ENCODE measurements at places on chromosomes 2 and 18. TPM values are rescaled to one million over a fixed set of nuclear protein-coding genes. Genes with fewer than 3 reads are reported as not detected.

DNA sequence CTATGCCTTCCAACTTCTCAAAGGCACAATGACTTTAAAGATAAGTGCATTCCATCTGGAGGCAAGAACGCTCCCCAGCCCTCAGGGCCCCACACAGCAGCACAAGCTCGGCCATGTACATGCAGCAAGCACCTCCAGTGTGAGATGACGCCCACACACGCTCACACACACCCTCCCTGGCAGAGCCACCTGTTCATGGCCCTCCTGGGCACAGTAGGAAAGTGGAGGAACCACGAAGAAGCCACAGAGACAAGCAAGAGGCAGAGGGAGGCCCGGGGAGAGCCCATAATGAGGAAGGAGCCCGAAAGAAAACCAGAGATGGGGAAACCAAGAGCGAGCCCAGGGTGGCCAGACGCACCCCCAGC lies 21.7 kb downstream of the BIN1 start:
- peaks cover 9% of the 10 kb centered on the region for H3K27me3 ChIP-seq
- peaks cover 36% of the 10 kb centered on the region for H3K4me1 ChIP-seq
- H3K4me3 ChIP-seq, result no peak overlapping the region
- no peaks in the 10 kb centered on the region for H3K36me3 ChIP-seq
- peak overlapping the region; percentile 79 for H3K27ac ChIP-seq

Gene FAM161A
- 4.1 TPM for total RNA-seq

Gene TMEM247
- total RNA-seq, result not detected

- no peak for DNase-seq
- H3K27ac ChIP-seq, result peak overlapping the region; percentile 91
- H3K4me3 ChIP-seq, result no peak overlapping the region
- peaks cover 76% of the 10 kb centered on the region for H3K4me1 ChIP-seq
These were observed 4.5 kb downstream of the PCBP1 start for GRCh38 chr2:70091816-70092215.

Gene IL18RAP
- 4.6 TPM for total RNA-seq

- no peak overlapping the region for H3K4me3 ChIP-seq
- DNase-seq, result peak; percentile 21
- no peaks in the 10 kb centered on the region for H3K36me3 ChIP-seq
These were observed 2.6 kb upstream of the KRCC1 start for GRCh38 chr2:88058191-88058590.

Gene CRYGD
- total RNA-seq, result not detected

DNA sequence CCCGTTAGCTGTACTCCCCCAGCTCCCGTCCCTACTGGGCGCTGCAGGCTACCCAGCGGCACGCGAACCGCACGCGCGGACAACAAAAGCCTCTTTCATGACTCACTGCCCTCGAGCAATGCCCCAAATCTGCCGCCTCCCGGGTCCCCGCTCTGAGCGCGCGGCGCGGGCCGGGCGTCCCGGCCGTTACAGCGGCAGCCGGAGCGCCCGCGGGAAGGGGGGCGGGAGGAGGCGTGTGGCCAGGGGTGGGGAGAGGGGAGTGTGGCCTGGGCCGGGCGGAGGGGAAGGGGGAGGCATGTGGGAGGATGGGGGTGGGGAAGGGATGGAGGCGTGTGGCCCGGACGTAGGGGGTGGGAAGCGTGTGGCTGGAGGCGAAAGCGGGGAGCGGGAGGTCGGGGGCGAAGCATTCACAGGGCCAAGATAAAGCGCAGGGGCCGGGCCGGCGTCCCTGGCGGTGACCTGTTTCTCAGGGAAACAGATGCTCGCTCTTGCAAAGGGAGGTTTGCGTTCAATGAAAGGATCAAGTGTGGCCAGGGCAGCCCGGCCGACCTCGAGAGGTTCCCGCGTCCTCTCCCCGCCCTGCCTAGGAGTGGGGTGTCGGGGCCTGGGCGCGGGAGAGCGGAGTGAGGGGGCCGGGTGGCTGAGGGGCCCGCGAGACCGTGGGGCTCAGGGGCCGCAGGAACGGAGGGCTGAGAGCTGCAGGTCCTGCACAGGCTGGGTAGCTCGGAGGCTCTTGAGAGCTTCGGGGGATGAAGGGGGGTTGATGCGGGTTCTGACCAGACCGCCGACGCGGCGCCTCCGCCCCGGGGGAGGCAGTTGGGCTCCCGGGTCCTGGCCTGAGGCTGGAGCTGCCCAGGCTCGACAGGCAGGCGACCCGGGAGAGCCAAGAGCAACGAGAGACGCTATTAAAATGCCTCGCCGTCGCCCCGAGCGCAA lies 3.5 kb upstream of the NEUROD1 start:
- H3K27ac ChIP-seq, result no peak overlapping the region
- H3K4me1 ChIP-seq, result peaks cover 10% of the 10 kb centered on the region
- no peaks in the 10 kb centered on the region for H3K36me3 ChIP-seq

- no peak overlapping the region for H3K27ac ChIP-seq
- peaks cover 34% of the 10 kb centered on the region for H3K36me3 ChIP-seq
- peaks cover 6% of the 10 kb centered on the region for H3K4me1 ChIP-seq
- no peak for DNase-seq
- H3K4me3 ChIP-seq, result no peak overlapping the region
These were observed 3.3 kb downstream of the TAF1B start for GRCh38 chr2:9846554-9846953.

Gene DYNAP
- total RNA-seq, result not detected

Gene DSG1
- total RNA-seq, result not detected

Gene ZNF521
- 1.8 TPM for total RNA-seq

Gene PARD3B
- total RNA-seq, result 0.92 TPM

DNA sequence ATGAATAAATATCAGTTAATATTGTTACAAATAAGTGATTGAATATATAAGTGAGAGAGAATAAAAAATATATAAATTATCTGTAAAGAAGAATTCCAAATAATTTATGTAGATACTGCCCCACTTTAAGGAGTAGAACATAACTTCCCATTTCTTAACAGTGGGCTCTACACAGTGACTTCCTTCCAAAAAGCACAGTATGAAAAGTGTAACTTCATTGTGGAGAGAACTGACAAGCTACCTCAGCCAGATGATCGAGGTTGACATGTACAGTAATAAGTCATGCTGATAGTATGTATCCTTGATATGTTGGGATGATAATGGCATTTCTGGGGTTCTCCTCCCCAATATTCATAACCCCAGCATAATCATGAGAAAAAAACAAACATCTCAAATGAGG lies 191.9 kb upstream of the FN1 start:
- H3K36me3 ChIP-seq, result no peaks in the 10 kb centered on the region
- no peaks in the 10 kb centered on the region for H3K27me3 ChIP-seq
- no peak overlapping the region for H3K27ac ChIP-seq
- no peaks in the 10 kb centered on the region for H3K4me1 ChIP-seq
- DNase-seq, result no peak

Gene ABCA12
- total RNA-seq, result not detected

Gene PDK1
- 37.3 TPM for total RNA-seq

Gene RAX
- total RNA-seq, result not detected

Gene TGFA
- 8.3 TPM for total RNA-seq

Measured in T-cell (primary cell).